ENCODE measurements at places on chromosomes 3 and 15.

DNA sequence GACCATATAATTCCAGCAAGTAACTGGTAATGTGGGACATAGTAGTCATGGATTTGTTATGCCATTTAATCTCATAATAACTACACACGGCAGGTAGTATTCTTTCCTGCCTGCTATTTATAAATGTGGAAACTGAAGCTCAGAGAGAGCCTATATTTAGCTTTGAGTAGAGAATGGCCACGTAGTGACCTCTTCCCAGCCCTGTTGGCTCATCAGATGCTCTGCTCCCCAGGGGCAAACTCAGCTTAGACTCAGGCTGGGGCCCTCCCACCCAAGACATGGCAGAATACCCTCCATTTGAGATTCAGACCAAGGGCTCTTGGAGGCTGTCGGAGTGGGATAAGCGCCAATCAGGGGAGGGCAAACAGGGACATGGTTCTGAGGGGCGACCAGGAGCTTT, 17.3 kb upstream of the HDAC11 start:
- DNase-seq = no peak

DNA sequence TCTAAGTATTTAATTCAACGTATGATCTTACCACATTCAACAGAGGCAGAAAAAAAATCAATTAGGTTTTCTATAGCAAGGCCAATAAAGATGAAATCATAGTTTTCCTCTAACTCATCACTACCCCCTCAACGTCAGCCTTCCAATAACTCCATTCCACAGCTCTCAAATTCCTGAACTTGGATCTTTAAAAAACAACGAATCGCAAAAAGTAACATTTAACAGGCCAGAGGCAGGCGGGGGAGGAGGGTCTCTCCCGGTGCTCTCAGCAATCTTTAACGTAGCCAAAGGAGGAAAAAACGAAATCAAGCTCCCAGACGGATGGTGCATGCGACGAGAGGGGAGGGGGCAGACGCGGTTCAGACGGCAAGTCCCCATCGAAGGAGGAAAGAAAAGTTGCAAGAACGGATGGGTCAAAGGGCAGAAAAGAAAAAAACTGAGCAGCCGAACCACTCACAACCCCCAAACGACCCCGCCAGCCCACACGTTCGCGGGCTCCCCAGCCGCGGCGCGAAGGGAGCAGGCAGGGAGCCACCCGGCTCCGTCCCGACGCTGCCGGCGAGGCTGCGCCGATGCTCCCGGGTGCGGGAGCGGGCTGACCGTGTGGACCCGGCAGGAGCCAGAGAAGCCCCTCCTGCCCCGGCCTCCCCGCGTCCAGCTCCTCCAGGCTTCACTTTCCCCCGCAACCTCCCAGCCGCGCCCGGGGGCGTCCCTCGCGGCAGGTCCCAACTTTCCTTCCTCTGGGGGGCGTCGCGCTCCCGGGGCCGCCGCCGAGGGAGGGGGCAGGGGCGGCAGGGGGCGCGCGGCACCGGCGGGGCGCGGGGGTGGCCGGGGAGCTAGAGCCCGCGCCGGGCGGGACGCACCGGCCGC, 703 bp downstream of the PEAK1 start:
- DNase-seq = peak; percentile 32

GRCh38 chr3:8800016-8800415, 30.6 kb upstream of the OXTR start:
- DNase-seq = no peak

GRCh38 chr3:159263750-159264553, 462.1 kb downstream of the MFSD1 start:
- peak; percentile 12 for DNase-seq

- DNase-seq = no peak
Measured at GRCh38 chr15:89155656-89156055, 65.7 kb downstream of the RLBP1 start.

DNA sequence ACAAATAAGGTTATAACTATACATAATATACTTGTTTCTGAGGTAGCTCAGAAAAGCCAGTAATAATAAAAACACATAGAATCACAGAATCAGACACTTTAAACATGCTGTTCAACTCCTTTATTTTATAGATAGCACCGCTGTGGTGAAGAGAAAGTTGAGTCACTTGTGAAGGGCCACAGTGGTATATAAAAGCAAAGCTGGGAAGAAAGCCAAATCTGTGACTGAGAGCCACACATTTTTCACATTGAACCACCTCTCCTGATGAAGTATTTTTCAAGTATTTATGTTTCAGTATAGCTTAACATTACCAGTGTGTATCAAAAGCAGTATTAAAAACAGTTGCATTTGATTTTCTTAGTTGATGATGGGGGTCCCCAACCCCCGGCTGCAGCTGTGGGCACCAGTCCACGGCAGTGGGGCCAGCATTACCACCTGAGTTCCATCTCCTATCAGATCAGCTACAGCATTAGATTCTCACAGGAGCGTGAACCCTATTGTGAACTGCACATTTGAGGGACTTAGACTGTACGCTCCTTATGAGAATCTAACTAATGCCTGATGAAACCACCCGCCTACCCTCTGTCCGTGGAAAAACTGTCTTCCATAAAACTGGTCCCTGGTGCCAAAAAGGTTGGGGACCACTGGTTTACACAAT, 46.2 kb downstream of the TBL1XR1 start:
- DNase-seq = no peak

Measured in occipital lobe (tissue), 3 donors.